ENCODE measurements at places on chromosomes 7 and 10. TPM values are rescaled to one million over a fixed set of nuclear protein-coding genes. Genes with fewer than 3 reads are reported as not detected.

DNA sequence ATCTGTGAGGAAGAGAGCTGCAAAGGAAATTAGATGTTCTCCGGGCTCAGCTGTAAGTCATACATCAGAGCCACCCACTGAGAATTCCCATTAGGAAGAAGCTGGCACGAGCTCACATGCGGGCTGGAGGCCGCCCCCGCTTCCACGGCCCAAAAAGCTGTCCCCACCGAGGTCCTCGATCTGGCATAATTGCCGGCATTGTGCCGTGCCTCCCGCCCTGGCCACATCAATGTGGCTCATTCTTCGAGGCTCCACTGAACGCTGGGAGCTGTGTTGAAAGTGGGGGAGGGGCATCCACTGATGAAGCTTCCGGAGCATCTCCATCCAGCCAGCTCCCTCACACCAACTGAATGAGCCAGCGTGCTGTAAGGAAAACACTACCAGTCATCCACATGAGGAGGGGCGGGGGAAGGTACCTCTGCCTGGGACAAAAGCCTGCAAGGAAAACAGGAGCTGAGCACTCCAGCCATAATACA lies 173.1 kb downstream of the PTPRN2 start:
- no peak for DNase-seq

DNA sequence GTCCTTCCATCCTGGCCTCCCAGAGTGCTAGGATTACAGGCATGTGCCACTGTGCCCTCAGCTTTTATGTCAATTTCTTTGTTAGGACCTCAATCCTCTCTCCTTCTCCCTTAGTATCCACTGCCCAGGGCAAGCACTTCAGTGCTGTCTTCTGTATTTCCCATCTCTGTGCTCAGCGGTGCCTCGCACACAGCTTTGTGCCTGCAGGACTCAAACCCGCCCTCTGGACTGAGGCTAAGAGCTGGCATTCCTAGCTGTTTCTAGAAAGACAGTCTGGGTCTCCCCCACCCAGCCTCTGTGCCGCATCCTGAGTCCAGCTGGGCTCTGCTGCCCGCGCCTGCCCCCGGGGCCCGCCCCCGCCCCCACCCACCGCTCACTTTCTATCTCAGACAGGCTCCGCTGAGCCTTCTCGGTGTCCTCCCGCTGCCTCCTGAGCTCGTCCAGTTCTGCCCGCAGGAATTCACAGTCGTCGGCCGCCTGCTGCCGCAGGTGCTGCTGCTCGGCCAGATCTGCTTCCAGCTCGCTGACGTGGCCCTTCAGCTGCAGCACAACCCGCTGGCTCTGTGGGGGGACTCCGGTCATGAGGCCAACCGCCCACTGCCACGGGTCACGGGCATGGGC lies 67.3 kb downstream of the SPDYE5 start:
- no peak for DNase-seq

- DNase-seq: no peak
Observed at GRCh38 chr10:86027346-86027745, 339.2 kb downstream of the GRID1 start.

DNA sequence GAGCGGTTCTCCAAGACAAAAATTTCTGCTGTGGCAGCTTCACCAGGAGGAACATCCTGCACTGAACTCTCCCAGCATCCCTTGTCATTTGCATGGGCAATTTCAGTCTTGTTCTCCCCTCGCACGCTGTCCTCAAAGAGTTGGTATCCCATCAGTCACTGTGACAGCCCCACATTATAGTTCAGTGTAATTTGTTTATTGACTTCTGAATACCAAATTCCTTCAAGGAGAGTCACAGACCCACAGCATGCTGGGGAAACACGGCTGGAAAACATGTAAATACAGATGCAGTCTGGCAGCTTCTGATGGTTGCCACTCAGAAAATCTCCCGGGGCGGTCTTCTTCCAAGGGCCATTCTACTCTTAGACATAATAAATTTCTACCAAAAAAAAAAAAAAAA lies 151.0 kb upstream of the NEBL start:
- no peak for DNase-seq

DNA sequence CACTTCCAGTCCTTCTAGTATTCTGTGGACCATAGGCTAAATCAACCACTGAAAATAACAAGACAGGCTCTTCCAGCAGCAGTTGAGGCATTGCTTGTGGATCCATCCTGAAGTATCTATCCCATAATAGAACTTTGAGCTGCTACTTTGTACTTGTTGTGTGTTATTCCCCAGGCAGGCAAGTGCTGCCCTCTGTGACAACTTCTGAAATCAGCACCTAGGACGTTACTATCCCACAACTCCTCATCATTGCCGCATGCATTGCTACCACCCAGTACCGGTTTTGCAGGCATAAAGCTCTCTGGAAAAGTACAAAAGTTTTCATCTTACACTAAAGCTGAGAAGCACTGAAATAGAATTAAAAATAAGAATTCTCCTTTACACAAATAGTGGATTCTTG lies 145.3 kb downstream of the HTR7 start:
- no peak for DNase-seq

The CALY gene
- not detected for total RNA-seq

The BAZ1B gene
- 97.0 TPM for total RNA-seq

DNA sequence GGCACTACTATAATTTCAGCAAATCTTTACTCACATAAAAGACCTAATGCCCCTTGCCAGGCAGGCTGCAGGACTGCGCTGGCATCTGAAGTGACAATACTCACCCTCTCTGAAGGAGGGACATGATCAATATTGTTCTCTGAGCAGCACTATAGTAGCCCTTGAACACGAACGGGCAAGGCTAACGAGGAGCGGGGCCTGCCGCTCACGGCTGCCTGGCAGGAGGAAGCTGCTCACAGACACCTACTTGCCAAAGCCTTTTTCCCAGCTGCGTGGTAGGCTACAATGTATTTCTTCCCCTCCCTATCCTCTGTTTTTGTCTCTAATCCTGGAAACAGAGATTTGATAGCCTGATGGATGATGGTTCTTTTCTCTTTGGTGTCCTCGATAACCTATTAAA lies 19.9 kb downstream of the PUS7 start:
- no peak for DNase-seq

GRCh38 chr7:105399043-105399725 lies 10.5 kb upstream of the SRPK2 start:
- DNase-seq: peak; percentile 45

The NET1 gene
- total RNA-seq: 56.2 TPM

GRCh38 chr7:139118234-139118804 lies 8.8 kb upstream of the ZC3HAV1 start:
- DNase-seq: peak; percentile 74

DNA sequence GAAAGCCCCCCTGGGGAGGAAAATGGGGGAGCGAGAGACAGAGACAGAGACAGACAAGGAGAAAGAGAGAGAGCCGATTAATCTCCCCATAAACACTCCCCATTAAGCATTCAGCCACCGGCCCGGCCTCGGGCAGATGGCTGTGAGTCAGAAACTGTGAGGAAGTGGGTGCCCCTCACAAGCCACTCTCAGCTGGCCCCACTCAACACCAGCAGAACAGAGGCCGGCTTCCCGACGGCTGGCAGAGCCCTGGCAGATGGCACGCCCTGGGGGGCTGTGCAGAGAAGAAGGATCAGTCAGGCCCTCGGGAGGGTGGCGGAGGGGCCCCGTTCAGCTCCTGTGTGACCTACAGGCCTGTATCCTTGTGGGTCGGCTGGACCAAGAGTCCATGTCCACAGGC lies 41.2 kb downstream of the CAMK2B start:
- DNase-seq: peak; percentile 7

- DNase-seq: no peak
Observed at GRCh38 chr7:142499635-142500034, 241.8 kb upstream of the PRSS58 start.

DNA sequence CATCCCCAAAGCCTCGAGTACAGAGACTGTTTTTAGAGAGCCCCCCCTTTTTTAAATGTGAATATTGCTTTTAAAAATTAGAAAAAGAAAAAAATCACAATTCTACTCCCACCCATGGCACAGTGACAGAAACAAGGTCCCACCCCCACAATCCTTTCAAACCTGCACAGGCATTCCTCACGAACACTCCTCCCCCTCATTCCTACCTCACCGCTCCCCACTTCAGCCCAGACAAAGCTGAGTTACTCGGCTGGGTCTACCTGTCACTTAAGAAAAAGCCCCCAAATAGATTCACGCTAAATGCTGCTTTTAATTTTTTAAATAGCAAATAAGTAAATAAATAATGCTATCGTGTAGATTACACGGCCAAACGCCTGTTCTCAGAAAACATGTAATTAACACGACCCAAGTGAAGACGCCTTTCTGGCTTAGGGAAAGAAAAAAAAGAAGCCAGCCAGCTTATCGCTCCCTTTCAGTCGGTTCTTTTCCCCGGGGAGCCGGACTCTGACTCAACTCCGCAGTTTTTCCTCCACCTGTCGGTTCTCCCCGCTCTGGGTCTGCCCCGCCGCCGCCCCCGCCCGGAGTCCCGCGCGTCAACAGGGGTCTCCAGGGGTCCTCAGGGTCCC lies 739 bp downstream of the MPP7 start:
- peak; percentile 53 for DNase-seq

DNA sequence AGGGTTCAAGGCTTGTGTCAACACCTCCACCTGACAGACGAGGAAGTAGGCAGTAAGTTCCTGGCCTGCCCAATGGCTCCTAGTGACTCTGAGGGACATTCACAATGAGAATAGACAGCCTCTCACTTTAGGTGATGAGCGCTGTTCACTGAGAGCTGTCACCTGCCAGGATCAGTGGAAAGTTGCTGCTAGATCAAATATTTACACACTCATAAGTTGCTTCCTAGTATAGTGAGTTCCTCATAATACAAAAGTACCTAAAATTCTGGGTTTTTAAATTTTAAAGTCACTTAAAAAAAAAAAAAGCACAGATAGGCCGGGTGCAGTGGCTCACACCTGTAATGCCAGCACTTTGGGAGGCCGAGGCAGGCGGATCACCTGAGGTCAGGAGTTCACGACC lies 320.8 kb downstream of the PRPF18 start:
- no peak for DNase-seq

- DNase-seq: no peak
Observed at GRCh38 chr10:131555406-131555805, 243.9 kb upstream of the TCERG1L start.

DNA sequence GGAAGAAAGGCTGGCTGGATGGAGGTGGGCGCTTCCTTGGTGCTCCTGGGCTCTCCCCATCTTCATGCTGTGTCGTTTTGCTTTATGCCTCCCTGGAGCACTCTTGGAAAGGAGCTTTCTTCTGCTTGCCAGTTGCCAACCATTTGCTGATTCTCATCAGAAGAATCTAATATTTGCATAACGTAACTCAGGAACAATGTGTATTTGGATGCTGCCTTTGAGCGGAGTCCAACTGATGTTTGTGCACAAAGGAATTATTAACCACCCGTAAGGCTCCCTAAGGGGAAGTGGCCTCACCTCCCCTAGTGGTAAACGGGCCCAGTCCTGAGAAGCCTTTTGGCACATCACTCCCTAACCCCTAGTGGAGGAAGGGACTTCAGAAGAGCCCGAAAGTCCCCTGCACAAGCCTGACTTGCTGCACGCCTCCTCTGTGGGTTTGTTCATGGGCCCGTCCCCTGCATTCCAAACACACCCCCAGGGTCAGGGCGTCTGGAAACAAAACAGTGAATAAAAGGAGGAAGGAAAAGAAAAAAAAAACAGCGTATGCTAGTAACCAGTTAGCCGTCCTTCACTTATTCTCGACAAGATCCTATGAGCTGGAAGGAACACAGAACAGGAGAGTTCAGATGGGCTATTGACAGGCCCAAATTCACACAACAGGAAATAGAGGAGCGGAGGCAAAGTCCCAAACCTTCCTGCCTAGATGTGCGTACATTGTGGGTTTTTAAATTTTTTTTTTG lies 602.2 kb downstream of the LRMDA start:
- no peak for DNase-seq
